HuH-7 (cell line): ENCODE measurements at places on chromosomes 2 and 18.

DNA sequence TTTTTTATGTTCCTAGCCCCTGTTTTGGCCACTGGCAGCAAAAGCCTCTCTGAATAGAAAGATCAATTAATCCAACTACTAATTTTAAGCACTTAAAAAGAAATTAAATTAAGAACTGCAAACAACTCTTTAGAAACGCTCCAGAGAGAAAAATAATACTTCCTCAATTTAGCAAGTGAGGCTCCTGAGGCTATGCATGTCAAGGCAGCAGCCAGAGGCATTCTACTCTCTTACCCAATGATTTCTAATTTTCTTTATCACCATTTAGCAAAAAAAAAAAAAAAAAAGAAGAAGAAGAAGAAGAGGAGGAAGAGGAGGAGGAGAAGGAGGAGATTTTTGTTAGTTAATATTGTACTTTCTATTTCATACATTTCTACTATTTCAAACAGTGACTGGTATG lies 68.5 kb downstream of the TMEM237 start:
- DNase-seq: no peak

DNA sequence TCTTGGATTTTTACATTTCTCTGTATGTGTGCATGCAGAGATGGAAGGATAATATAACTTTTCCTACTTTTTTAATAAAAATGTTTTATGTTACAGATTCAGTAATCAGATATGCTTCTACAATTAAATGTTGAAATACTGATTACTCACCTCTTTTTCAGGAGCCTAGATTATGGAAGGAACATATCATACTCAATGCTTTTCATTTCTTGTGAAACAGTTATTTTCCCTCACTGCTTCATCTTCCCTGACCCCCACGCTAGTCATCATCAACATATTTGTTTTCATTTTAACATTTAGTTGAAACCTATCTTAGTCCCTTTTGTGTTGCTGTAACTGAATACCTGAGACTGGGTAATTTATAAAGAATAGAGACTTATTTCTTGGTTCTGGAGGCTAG lies 190.7 kb downstream of the WDR7 start:
- no peak for DNase-seq

GRCh38 chr2:31139671-31140070 lies 1.4 kb upstream of the GALNT14 start:
- DNase-seq: no peak

DNA sequence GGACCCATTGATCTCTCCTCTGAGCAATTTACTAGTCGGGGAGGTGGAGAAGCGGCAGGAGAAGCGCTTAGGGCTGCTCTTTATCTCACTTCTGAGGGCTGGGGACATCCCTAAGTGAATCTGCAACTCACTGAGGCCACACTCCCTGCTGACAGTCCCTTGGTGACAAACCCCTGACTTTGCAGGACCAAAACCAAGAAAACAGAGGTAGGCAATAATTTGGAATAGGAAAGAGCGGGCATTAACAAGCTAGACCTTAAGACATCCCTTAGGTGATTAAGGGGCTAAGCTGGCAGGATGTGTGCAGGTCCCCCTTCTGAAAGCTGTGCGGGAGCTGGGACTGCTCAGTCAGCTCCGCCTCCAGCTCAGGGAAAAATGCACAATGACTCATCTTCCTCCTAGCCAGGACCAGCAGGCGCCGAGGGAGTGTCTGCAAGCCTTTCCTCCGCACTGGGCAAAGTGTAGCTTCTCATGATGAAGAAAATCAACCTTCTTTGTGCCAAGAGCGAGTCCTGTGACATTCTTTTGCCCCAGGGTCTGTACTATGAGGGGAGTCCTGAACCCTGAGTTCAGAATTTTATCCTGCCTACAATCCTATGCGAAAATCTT lies 63.3 kb downstream of the BOD1L2 start:
- DNase-seq: peak; percentile 52

GRCh38 chr2:234502919-234503285 lies 6.0 kb upstream of the ARL4C start:
- DNase-seq: no peak

GRCh38 chr2:235468978-235469655 lies 24.7 kb upstream of the AGAP1 start:
- DNase-seq: no peak

DNA sequence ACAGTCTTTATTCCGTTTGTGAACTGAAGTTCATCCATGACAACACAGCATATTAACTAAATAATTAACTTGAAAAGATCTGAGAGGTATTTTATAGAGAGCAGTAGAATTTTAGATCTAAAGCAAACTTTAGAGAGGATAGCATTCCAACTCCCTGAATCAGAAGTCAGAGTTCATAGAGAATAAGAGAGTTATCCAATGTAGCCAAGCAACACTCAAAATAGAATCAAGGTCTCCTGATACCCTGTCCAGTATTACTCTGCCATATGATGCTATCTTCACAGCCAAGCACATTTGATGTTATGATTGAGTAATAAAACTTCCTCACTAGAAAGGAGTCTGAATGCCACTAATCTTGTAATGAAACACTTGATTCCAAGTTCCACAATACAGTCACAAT lies 55.5 kb downstream of the RIT2 start:
- DNase-seq: no peak
